ENCODE measurements at places on chromosomes 6 and 20. TPM values are rescaled to one million over a fixed set of nuclear protein-coding genes. Genes with fewer than 3 reads are reported as not detected.

Gene DSP
- 0.47 TPM for total RNA-seq

Gene BPIFB2
- total RNA-seq, result not detected

Gene CST7
- 5.5 TPM for total RNA-seq

Gene CCN6
- not detected for total RNA-seq

Gene ABCC10
- total RNA-seq, result 67.2 TPM

DNA sequence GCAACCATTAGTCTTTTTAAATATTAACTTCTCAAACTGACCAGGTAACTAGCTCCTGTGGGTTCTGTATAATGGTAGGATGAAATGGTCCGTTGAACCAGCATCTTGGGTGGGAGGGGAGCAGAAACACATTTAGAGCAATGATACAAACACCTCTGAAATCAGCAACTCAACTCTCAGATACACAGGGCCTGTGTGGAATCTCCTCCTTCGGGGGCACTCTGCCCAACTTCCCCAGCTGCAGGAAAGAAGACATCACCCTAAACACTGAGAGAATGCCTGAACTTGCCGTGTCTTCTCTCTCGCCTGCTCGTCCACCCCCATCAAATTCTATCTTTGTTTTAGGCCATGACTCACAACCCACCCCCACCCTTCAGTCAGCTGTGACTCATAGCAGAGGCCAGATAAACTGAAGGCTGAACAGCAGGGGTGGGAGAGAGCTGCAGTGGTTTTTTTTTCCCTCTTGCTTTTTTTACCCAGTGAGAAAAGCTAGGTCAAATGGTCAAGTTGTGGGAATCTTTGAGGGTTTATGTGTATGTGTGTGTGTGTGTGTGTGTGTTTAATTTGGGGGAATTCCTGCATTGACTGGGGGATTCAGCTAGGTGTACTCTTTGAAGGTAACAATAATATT lies 593.4 kb upstream of the JAG1 start:
- no peaks in the 10 kb centered on the region for H3K4me1 ChIP-seq
- no peaks in the 10 kb centered on the region for H3K27me3 ChIP-seq
- no peak for DNase-seq
- H3K27ac ChIP-seq, result no peak overlapping the region
- no peaks in the 10 kb centered on the region for H3K36me3 ChIP-seq
- H3K4me3 ChIP-seq, result no peak overlapping the region

- H3K36me3 ChIP-seq, result peaks cover 4% of the 10 kb centered on the region
- DNase-seq, result no peak
- no peaks in the 10 kb centered on the region for H3K27me3 ChIP-seq
- H3K27ac ChIP-seq, result no peak overlapping the region
- H3K4me1 ChIP-seq, result no peaks in the 10 kb centered on the region
- H3K4me3 ChIP-seq, result no peak overlapping the region
Observed at GRCh38 chr6:135522965-135523692, 25.6 kb upstream of the AHI1 start.

GRCh38 chr20:49247792-49248191 lies 28.6 kb downstream of the DDX27 start:
- DNase-seq, result no peak
- no peak overlapping the region for H3K4me3 ChIP-seq
- peaks cover 6% of the 10 kb centered on the region for H3K4me1 ChIP-seq

DNA sequence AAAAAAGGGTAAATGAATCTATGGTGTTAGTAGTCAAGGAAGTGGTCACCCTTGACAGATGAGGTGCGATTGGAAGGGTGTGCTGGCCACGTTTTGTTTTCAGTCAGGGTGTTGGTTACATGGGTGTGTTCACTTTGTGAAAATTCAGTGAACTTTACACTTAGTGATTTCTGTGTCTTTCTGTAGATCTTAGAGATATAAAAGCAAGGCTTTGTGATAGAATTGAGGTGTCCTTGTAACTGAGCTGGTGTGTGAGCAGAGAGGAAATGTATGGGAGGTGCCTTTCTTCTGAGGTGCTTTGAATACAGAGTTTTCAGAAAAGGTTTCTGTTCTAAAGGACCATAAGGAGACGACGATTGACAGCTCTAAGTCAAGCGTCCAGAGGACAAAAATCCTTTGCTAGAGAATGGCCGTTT lies 90.5 kb downstream of the SAMD3 start:
- H3K36me3 ChIP-seq, result peaks cover 9% of the 10 kb centered on the region
- H3K4me3 ChIP-seq, result peak overlapping the region; percentile 64
- peak overlapping the region; percentile 98 for H3K27ac ChIP-seq
- DNase-seq, result peak; percentile 91

DNA sequence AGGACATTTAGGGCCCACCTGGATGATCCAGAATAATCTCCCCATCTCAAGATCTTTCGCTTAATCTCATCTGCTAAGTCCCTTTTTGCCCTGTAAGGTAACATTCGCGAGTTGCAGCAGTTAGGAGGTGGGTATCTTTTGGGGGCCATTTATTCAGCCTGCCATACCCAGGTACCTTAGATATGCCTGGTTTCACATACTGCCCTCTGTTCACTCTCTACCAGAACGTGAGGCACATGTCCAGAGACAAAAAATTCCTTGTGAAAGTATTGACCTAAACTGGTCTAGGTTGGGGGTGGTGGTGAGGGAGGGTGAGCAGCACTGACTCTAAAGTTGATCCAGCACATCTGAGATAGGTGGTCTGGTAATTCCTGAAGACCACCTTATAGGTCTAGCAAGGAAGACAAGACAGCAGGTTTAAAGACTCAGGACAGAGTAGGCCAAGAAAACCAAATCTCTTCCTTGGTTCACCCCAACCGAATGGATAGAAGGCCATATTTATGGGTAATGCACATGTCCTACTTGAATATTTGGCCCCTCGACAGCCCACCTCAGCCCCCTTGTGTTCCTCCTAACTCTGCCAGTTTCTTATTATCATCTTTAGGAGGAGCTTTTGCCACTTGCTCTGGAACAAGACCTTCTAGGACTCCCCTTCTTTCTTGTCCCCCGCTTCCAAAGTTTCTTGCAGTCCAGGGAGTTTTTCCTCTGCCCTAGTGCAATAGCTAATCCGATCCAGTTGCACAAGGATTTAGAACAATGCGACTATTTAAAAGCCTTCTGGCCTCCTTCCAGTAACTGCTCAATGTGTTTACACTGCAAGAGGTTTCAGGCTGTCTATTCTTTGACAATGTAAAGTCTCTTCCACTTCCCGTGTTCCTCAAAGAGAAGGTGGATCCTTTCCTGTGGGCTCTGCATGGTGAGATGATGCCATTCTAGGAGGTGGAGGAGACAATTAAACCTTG lies 213.0 kb upstream of the LAMP5 start:
- H3K27me3 ChIP-seq, result no peaks in the 10 kb centered on the region
- H3K4me1 ChIP-seq, result no peaks in the 10 kb centered on the region
- H3K27ac ChIP-seq, result no peak overlapping the region
- H3K36me3 ChIP-seq, result no peaks in the 10 kb centered on the region
- H3K4me3 ChIP-seq, result no peak overlapping the region

DNA sequence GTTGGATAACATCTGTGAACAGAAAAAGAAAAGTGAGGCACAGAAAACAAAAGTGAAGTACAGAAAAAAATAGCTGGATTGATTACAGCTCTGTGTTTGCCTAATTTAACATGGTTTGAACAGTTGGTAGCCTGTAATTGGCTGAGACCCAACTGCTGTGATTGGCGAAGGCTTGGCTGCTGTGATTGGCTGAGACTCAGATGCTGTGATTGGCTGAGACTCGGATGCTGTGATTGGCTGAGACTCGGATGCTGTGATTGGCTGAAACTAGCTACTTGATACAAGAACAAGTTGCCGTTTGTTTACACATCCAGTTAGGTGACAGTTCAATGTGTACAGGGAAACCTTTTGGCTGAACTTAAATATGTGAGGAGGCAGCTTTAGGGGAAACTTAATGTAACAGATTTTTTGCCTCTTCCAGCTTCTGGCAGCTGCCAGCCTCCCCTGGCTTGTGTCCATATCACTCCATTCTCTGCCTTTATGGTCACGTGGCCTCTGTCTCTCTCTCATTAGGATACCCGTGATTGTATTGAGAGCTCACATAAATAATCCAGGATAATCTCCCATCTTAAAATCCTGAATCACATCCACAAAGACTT lies 223.4 kb upstream of the FOXA2 start:
- DNase-seq, result no peak
- H3K27me3 ChIP-seq, result peaks cover 3% of the 10 kb centered on the region
- no peaks in the 10 kb centered on the region for H3K36me3 ChIP-seq
- H3K4me3 ChIP-seq, result no peak overlapping the region
- no peaks in the 10 kb centered on the region for H3K4me1 ChIP-seq

DNA sequence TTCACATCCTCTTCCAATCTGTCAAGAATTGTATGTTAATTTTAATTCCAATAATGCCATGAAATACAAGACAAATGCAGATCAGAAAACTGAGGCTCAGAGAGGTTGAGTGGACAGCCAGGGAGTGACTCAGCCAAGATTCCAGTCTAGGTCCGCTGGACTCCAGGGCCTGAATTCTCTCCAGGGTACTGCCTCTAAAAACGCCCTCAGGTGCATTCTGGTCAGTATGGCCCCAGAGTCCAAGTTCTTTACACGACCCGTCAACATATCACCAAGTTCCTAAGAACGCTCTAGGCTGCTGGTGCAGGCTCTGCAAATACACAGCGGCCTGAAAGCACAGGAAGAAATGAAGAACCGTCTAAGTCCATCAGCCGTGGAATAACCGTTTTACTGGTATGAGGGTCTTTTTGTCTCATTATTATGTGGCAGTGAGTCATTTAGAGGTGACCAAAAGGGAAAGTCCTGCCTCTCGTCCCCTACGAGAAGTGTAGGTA lies 709 bp upstream of the ASXL1 start:
- peak overlapping the region; percentile 99 for H3K27ac ChIP-seq
- H3K36me3 ChIP-seq, result no peaks in the 10 kb centered on the region
- DNase-seq, result no peak

- no peak overlapping the region for H3K27ac ChIP-seq
- no peak for DNase-seq
- peaks cover 15% of the 10 kb centered on the region for H3K27me3 ChIP-seq
- H3K4me3 ChIP-seq, result no peak overlapping the region
- no peaks in the 10 kb centered on the region for H3K36me3 ChIP-seq
Observed at GRCh38 chr6:52049252-52050050, 38.0 kb downstream of the PKHD1 start.

- peak overlapping the region; percentile 98 for H3K27ac ChIP-seq
- H3K27me3 ChIP-seq, result no peaks in the 10 kb centered on the region
- H3K36me3 ChIP-seq, result peaks cover 4% of the 10 kb centered on the region
- DNase-seq, result peak; percentile 47
Observed at GRCh38 chr6:159762681-159763293, 942 bp downstream of the ACAT2 start.

GRCh38 chr6:137967689-137968454 lies 100.8 kb downstream of the TNFAIP3 start:
- H3K36me3 ChIP-seq, result no peaks in the 10 kb centered on the region
- H3K4me1 ChIP-seq, result peaks cover 61% of the 10 kb centered on the region
- H3K27me3 ChIP-seq, result peaks cover 2% of the 10 kb centered on the region
- no peak overlapping the region for H3K4me3 ChIP-seq

GRCh38 chr6:126367849-126368248 lies 27.9 kb downstream of the CENPW start:
- no peaks in the 10 kb centered on the region for H3K36me3 ChIP-seq
- H3K27me3 ChIP-seq, result no peaks in the 10 kb centered on the region
- no peaks in the 10 kb centered on the region for H3K4me1 ChIP-seq
- H3K4me3 ChIP-seq, result no peak overlapping the region

GRCh38 chr6:13428583-13429405 lies 58.6 kb downstream of the GFOD1 start:
- H3K4me1 ChIP-seq, result peaks cover 24% of the 10 kb centered on the region
- no peak for DNase-seq
- no peaks in the 10 kb centered on the region for H3K36me3 ChIP-seq
- H3K27ac ChIP-seq, result peak overlapping the region; percentile 19

DNA sequence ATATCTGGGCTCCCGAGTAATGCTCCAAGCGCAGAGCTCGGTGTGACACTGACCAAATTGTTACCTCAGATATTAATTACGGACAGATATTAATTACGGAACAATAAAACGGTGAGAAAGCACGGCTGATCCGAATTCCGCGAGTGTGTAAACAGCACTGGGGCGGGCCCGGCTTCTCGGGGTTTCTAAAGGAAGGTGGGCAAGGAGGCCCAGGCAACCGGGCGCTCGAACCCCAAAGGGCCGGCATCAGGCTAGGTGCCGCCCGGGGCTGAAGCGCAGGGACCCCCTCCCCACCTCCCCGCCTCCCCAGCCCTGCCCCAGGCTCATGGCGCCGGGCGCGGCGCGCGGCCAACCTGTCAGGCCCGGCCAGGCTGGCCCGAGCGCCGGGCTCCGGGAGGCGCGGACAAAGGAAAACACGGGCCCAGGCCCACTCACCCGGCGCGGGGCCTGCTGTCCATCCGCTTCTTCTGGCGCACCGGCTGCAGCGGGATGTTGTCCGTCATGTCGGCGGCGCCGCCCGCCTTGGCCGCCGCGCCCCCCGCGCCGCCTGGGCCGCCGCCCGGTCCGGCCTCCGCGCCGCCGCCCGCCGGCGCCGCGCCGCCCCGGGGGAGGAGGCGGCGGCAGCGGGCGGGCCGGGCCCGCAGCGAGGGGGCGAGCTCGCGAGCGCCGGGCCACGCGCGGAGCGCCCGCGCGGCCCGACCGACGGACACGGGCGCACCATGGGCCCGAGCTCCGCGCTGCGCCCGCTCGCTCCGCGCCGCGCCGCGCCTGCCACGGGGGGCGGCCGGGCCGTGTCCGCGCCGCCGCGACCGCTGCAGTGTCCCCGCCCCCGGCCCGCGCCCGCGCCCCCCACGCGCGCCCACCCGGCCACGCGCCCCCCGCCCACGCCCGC lies at the start of gene ATP9A:
ATP9A (minus strand) TSS at position 524 of the 892 bp plus-strand sequence; CDS start at position 503, 21 bp downstream.
- H3K27me3 ChIP-seq, result peaks cover 20% of the 10 kb centered on the region
- DNase-seq, result no peak
- H3K4me3 ChIP-seq, result peak within 1 kb of the TSS; percentile 85
- H3K36me3 ChIP-seq, result peaks cover 5% of the 10 kb centered on the region
- no peak within 1 kb of the TSS for H3K27ac ChIP-seq

DNA sequence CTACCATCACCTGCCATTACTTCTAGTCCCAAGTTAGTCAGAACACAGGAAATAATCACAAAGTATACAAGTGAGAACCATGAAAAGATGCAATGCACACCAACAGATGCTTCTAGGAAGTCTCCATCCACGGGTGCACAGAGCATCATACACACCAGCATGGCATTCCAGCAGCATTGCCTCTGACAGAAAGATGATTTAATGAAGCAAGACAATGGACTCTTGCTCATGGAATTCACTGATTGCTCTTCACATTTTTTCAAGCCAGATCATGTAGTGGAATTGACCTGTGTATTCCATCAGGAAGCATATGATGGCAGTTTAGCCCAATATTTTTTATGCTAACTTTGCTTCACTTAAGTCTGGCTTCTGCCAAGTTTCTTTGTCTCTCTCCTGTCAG lies 406.3 kb upstream of the RGS17 start:
- no peak overlapping the region for H3K4me3 ChIP-seq
- no peaks in the 10 kb centered on the region for H3K4me1 ChIP-seq
- H3K36me3 ChIP-seq, result no peaks in the 10 kb centered on the region
- DNase-seq, result no peak
- no peaks in the 10 kb centered on the region for H3K27me3 ChIP-seq

Data from naive thymus-derived CD8-positive, alpha-beta T cell (primary cell).